HS-5 (cell line): ENCODE measurements at places on chromosomes 11 and 22.
A peak's percentile ranks its signal among the peaks of the same experiment; 100 is the strongest.

GRCh38 chr11:57480409-57481137 is 20.2 kb downstream of the RTN4RL2 start:
- DNase-seq = no peak

DNA sequence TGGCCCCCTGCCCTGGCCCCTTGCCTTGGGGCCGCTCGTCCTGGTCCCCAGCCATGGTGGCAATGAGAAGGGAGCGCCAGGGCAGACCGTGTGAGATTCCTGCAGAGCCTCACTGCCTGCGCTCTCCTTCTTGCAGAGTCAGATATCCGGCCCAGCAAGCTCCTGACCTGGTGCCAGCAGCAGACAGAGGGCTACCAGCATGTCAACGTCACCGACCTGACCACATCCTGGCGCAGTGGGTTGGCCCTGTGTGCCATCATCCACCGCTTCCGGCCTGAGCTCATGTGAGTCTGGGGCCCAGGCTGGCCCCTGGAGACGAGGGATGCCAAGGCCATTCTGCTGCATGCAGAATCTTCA is 114.1 kb downstream of the MICAL2 start:
- no peak for DNase-seq

DNA sequence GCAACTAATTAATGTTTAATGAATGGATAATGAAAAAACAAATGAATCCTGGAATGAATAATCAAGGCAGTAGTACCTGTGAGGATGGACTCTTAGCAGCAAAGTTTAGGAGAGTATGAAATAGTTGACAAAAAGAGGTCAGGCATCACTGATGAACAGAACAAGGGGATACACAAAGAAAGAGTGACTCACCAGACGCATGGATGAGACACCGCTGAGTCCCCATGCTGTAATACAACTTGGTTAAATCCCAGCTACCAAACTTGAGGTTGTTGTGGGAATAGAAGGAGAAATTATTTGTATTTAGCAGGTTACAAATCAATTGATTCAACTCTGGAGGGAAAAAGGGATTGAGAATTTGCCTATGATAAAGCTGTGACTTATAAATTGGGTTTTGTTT is 976.9 kb upstream of the TENM4 start:
- DNase-seq = no peak

- DNase-seq = peak; percentile 90
Observed at GRCh38 chr11:65903068-65903481, 2.9 kb upstream of the FOSL1 start.

- DNase-seq = no peak
Observed at GRCh38 chr11:103928040-103928801, 108.2 kb upstream of the DDI1 start.

- DNase-seq = no peak
Observed at GRCh38 chr11:114280696-114281095, 15.5 kb upstream of the NNMT start.

- no peak for DNase-seq
Observed at GRCh38 chr11:8787372-8787771, 104.8 kb downstream of the RPL27A start.

DNA sequence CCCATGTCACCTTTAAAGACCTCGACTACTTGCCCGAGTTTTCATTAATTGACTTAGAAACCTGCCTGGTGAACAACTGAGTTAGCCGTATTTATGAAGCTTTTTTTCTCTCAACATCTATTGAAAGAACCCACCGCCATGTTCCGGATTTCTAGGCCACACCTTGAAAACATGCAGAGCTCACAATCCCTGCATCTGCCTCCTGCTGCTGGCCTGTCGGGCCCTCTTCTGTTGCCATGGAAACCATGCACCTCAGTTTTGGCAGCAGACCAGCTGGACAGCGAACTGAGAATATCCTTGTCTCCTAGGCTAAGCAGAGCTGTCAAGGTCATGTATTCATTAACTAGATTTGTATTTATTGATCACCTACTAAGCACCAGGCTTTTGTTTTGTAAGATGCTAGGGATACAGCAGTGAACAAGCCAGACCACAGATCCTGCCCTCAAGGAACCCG is 4.3 kb upstream of the PATZ1 start:
- DNase-seq = no peak

- no peak for DNase-seq
Observed at GRCh38 chr11:87660926-87661660, 514.1 kb downstream of the RAB38 start.

DNA sequence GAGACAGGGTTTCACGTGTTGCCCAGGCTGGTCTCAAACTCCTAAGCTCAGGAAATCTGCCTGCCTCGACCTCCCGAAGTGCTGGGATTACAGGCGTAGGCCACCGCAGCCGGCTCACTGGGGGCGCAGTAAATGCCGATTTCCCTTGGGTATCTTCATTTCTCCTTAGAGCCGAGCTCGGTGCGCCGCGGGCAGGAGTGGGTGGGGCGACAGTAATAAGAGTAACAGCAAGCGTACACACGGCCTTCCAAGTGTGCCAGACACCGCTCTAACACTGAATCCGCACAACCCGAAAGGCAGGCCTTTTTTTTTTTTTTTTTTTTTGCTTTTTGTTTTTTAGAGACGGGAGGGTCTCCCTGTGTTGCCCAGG is 500 bp upstream of the ADSL start:
- no peak for DNase-seq
